ENCODE measurements at places on chromosomes 6 and 20.

DNA sequence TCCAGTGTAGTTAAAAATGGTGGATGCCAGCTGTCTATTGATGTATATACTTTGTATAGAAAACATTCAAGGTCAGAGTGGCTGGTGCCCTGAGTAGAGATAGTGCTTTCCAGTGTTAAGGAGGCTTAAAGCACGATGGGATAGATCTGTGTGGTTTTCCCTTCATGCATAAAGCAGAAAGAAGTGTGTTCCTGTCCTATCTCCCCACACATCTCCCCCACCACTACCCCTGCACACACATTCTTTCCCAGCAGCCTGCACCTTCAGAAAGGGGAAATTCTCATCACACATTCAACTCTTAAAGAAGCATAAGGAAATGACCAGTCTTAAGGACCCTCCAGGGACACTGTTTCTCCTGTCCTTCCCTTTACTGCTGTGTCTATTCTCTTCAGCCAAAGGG is 221.7 kb upstream of the TAB2 start:
- DNase-seq, result no peak

DNA sequence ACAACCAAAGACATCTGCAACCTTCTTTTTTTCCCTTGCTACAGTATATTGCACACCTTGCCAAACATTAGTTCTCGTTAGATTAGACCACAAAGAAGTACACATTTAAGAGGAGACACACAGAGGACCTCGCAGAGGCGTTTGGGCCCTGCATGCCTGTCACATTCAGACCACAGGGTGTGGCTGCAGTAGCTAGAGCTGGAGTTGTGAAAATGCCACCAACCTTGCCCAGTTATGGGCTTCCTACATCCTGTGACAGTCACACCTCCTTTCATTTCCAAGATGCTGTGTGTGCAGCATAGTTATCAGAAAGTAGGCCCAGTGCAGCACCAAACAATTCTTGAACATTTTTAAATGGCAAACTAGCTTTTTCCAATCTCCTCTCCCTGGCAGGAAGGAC is 2.4 kb downstream of the SYNE1 start:
- no peak for DNase-seq

DNA sequence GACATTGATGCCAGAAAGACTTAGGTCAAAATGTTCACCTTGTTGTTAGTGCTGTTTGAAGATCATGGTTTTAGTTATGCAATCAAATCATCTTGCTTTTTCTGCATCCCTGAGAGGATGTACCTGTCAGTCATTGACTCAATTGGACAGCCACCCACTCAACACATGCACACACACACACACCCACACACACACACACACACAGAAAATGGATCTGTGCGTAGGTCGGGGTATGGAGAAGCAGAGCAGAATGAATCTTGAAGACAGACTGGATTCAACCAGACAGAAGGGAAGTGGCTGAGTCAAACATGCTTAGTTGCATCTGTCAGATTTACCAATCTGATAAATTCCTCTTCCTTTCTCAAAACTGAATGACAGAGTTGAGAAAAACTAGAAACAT is 19.1 kb upstream of the ZSCAN23 start:
- DNase-seq, result no peak

DNA sequence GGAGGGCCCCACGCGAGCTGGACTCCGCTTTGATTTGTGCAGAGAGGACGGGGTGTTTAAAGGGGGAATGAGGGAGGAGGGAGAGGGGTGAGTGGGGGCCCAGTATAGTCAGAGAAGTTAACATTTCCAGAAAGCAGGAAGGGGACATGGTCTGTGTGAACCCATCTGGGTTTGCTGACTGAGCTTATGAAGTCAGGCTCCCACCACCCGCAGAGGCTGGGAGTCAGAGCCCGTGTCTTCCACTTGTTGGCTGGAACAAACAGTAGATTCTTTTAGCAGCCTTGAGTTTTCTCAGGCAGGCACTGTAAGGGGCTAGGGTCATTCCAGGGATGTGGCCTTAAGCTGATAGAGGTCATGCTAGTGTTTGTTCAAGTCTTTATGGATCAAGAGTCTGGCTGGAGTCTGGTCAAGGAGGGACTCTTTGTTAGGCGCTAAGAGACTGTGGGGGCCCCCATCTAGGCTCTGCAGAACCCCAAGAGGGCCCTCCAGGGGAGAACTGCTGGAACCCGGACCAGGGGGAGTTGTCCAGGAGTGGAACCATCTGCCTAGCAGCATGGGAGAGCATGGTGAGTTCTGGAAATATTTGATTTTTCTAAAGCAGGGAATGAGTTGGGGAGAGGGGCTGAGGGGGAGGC is 31.1 kb upstream of the FOXQ1 start:
- DNase-seq, result no peak

GRCh38 chr6:137849181-137849980 is 17.7 kb upstream of the TNFAIP3 start:
- DNase-seq, result no peak

Measured in left renal pelvis (tissue), 4 donors.